Activated CD4-positive, CD25-positive, alpha-beta regulatory T cell (primary cell): ENCODE measurements at places on chromosomes 16 and 17.
A peak's percentile ranks its signal among the peaks of the same experiment; 100 is the strongest.

DNA sequence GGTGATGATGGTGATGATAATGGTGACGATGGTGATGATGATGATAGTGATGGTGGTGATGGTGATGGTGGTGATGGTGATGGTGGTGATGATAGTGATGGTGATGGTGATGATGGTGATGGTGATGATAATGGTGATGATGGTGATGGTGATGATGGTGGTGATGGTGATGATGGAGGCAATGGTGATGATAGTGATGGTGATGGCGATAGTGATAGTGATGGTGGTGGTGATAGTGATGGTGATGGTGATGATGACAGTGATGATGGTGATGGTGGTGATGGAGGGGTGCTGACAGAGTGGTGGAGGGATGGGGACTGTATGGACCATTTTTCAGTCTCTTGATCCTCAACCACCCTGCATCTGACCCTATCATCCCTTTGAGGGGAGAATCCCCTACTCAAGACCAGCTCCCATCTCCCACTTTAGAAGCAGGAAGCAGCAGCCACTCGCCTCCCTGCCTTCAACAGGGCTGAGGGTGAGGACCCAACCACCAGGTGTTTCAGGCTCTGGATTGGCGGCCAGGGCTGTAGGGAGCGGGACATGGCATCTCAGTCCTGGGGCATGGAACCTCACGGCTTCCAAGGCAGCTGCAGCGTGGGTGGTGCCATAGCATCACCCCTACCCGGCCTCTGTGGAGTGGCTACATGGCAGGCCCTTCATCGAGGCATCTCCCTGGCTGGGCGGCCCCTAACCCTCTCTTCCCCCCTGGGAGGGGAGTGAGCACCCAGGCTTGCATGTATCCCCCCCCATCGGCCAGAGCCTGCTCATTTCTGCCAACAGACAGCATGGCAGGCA is 4.5 kb downstream of the FSCN2 start:
- DNase-seq = no peak

DNA sequence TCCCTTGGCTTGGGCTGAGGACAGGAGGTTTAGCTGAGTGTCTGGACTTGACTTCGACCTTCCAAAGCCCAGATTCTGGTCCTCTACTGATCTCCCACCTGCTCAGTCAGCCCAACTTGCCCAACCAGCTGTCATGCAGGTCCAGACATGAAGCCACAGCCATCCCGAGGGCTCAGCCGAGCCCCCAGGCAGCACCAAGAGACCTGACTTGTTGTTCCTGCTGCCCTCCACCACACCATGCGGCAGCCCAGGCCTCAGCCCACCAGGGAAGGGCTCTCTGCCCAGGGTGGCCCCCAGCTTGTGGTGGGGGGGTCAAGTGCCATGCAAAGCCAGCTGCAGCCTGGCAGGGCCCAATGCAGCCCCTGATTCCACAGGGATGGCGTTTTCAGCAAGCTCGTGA is 17.2 kb upstream of the CACNG4 start:
- no peak for DNase-seq

DNA sequence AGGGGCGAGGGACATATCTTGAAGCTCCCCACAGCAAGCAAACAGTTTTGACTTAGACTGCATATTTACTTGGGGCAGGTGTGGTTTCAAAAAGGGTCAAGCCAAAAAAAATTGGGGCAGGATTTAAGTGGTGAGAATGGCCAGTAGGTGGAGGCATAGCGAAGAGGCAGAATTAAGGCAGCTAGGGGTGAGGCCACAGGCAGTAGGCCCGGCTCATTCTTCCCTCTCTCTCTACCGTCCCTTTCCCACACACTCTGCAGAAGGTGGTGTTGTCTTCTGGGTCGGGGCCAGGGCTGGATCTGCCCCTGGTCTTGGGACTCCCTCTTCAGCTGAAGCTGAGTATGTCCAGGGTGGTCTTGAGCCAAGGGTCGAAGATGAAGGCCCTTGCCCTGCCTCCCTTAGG is 2.6 kb downstream of the SHBG start:
- no peak for DNase-seq

- peak; percentile 58 for DNase-seq
Observed at GRCh38 chr17:4789951-4790704, 1.4 kb downstream of the GLTPD2 start.

GRCh38 chr16:84568066-84568465 is 49.8 kb downstream of the COTL1 start:
- no peak for DNase-seq

- DNase-seq = no peak
Observed at GRCh38 chr17:63963123-63963522, 9.6 kb downstream of the SCN4A start.

DNA sequence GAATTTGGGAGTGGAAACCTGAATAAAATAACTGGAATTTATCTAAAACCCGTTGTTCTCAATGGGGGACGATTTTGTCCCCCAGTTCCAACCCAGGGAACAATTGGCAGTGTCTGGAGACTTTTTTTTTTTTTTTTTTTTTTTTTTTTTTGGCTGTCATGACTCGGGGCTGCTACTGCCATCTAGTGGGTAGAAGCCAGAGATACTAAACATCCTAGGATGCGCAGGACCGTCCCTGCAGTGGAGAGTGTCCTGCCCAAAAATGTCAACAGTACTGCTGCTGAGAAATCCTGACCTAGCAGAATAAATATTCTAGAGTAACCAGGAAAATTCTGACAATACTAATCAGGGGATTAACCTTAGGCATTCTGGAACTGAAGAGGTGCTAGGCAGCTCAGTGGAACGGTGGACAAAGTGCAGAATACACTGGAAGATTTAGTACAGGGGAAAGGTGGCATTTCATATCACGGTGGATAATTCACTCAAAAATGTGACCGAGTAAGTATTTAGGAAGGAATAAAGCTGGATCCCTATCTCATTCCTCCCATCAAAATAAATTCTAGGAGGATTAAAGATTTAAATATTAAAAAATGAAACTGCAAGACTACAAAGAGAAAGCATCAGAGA is 107.6 kb downstream of the SPECC1 start:
- DNase-seq = peak; percentile 9

DNA sequence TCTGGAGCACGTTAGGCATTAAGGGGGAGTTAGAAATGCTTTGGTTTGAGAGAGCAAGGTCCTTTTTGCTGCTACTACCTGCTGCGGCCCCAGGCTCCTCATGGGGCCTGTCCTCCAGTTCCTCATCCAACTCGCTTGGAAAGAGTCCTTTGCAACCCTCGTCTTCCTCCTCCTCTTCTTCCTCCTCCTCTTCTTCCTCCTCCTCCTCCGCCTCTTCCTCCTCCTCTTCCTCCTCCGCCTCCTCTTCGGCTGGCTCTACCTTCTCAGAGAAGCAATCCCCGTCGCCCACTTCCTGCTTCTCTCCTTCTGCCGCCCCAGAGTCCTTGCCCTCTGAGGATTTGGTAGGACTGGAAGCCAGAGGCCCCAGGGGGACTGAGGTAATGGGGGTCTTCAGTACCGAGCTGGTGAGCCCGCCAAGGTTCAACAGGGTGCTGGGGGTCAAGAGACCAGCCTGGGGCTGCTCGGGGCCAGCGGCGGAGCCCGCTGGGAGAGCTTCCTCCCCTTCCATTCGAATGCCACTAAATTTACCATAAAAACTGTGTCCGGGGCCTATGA is 89.3 kb downstream of the ZFHX3 start:
- no peak for DNase-seq

- no peak for DNase-seq
Observed at GRCh38 chr17:44033861-44034408, 19.2 kb upstream of the TMEM101 start.

- peak; percentile 17 for DNase-seq
Observed at GRCh38 chr17:68431661-68432071, 25.6 kb downstream of the WIPI1 start.

DNA sequence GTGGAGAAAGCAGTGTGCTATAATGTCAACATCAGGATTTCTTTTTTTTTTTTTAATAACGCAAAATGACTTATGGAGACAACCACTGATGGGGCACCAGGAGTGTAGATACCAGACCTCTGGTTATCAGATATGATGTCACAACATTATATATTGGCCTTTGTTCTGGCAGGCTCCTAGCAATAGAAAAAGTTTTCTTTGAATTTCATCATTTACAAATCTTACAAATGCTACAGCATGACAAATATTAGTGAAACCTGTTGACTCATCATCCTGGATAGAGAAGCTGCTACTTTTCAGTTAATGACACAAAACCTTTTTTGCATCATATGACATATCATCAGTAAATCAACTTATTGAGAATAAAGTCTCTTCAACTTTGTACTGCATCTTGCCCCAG is 6.1 kb downstream of the THUMPD1 start:
- no peak for DNase-seq

DNA sequence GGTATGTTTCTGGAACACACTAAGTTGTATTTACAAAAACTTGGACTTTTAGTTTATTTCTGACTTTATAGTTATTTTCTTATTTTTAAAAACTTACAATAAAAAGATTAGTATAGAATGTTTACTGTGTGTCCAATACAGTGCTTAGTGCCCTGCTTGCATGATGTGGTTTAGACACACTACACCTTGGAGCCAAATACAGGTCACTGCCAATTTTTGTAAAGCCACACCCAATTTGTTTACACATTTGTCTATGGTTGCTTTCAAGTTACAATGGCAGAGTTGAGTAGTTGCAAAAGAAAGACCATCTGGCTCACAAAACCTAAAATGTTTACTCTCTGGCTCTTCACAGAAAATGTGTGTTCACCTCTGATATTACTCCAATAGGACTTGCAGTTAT is 807.1 kb downstream of the KCNJ2 start:
- DNase-seq = no peak

GRCh38 chr17:72829883-72830282 is 262.6 kb downstream of the SLC39A11 start:
- no peak for DNase-seq

DNA sequence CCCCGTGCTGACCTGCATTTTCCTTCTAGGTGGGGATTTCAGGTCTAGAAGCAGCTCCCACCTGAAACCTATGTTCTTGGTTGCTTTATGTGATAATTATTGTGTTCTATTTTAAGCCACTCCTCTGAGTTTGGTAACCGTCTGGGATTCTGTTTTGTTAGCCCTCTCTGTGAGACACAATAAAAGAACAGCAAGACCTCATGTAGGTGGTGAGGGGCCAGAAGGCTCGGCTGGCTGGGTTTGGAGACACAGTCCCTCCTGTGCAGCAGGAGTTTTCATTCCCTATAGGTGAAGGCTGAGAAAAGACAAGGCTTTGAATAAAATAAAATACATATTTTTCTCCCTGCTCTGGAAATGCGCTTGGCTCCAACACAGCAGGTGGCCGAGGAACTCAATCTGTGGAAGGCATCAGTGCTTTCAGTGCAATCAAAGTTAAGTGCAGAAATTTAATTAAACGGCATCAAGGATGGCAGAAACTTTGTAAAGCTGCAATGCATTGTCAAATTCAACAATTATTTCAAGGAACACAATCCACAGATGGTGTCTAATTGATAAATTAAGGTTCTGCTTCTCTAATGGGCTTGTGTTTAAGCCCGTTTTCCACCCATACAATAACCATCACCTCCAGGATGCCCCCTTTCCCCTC is 107.8 kb downstream of the MSI2 start:
- no peak for DNase-seq

- DNase-seq = no peak
Observed at GRCh38 chr17:51118330-51119195, 2.1 kb downstream of the SPAG9 start.

GRCh38 chr17:81867170-81867990 is 3.8 kb downstream of the ARHGDIA start:
- DNase-seq = no peak

DNA sequence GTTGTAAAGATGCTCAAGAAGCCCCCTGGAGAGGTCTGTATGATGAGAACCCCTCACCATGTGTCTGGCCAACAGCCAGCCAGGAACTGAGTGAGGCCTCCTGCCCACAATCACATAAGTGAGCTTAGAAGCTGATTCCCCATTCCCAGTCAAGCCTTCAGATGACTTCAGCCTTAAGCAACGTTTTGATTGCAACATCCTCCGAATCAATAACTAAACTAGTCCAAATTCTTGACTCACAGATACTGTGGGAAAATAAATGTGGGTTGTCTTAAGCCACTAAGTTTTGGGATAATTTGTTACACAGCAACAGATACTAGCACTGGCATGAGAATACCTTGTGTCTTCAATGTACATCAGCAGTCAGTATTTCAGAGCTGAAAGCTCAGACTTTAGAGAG is 54.5 kb upstream of the HS3ST4 start:
- DNase-seq = no peak
